ENCODE measurements at places on chromosomes 7 and 10.

- DNase-seq, result no peak
Observed at GRCh38 chr7:5670183-5670935, 111.1 kb downstream of the RNF216 start.

DNA sequence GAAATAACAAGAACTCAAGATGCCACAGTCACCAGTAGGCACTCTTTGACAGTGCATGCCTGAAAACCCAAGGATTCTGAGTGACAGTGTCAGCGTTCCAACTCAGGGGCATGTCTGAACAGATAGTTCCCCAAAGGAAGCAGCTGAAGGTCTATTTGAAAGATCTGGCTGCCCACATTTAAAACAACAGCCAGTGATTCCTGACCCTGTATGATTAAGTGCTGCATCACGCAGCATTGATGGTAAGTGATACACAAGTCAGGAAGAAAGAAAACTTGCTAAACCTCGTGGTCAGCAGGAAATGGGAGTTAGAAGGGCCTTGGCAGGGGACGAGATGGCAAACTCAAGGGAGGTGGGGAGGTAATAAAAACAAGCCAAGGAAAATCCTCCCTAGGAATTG lies 1013.1 kb downstream of the TYW1 start:
- no peak for DNase-seq

GRCh38 chr10:50629495-50630122 lies 5.9 kb upstream of the SGMS1 start:
- no peak for DNase-seq

GRCh38 chr10:96511044-96511945 lies 2.4 kb downstream of the TLL2 start:
- no peak for DNase-seq

GRCh38 chr7:141014125-141014523 lies 628 bp downstream of the MRPS33 start:
- no peak for DNase-seq

DNA sequence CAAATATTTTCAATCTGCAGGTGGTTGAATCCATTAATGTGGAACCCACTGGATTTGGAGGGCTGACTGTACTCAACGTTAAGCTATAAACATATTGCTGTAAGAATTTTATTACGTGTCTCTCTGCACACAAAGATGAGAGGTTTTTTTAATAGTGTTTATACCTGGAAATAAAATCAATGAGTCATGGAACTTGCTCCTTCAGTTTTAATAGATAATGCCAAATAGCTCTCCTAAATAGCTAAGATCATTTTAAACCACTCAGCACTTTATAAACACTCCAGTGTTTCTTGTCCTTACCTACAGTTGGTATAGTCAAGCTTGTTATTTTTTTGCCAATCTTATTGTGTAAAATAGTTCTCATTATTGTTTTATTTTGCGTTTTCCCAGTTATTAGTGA lies 455.6 kb upstream of the FZD8 start:
- no peak for DNase-seq

DNA sequence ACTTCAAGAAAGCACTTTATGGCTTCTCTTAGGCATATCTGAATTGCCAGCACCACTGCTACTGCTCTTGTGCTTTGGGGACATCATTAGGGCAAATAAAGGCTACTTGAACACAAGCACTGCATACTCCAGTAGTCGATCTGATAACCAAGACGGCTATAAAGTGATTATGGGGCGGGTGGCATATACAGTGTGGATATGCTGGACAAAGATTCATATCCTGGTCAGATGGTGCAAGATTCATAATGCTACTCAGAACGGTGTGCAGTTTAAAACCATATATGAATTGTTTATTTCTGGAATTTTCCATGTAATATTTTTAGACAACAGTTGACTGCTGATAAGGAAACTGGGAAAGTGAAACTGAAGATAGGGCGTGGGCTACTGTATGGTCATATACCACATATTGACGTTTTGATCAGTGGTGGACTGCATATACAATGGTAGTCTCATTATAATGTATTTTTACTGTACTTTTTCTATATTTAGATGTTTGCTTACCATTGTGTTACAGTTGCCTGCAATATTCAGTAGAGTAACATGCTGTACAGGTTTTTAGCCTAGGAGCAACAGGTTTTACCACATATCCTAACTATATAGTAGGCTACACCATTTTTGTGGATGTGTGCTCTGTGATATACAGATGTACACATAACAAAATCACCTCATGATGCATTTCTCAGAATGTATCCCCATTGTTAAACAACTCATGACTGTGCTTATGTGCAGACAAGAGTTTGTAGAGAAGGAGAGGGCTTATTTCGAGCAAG lies 15.2 kb downstream of the ANLN start:
- no peak for DNase-seq
